ENCODE measurements at places on chromosomes 11 and 22.
A peak's percentile ranks its signal among the peaks of the same experiment; 100 is the strongest.

DNA sequence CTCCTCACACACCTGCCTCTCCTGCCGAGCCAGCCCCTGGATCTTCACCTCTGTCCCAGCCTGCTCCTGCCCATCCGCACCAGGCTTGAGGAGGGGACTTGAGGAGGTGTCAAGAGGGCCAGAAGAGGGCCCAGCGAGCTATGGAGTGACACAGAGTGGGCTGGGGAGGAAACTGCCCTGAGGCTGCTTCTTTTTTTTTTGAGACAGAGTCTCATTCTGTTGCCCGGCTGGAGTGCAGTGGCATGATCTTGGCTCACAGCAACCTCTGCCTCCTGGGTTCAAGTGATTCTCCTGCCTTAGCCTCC is 21.9 kb upstream of the CDON start:
- no peak for DNase-seq

GRCh38 chr11:60871378-60872061 is 4.2 kb downstream of the ZP1 start:
- DNase-seq, result no peak

DNA sequence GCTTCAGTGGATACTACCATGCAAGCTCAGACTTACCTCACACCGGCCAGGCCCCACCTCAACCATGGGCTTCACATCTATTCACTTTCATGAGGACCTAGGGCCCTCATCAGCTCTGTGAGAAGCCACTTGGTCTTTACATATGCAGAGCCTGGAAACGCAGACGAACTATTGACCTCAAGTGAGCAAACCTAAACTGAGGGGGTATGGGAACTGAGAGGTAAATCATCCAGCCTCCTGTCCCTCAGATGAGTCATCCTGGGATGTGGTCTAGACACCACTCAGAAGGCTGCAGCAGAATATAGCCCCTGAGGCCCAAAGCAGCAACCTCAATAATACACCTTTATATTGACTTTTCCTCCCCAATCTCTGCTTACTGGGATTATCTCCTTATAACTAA is 578.0 kb downstream of the INSC start:
- no peak for DNase-seq

GRCh38 chr11:105328061-105328460 is 188.5 kb upstream of the CARD18 start:
- no peak for DNase-seq

GRCh38 chr22:20610243-20610686 is 102.9 kb downstream of the MED15 start:
- no peak for DNase-seq

GRCh38 chr11:58592760-58593472 is 14.1 kb downstream of the ZFP91 start:
- DNase-seq, result no peak

DNA sequence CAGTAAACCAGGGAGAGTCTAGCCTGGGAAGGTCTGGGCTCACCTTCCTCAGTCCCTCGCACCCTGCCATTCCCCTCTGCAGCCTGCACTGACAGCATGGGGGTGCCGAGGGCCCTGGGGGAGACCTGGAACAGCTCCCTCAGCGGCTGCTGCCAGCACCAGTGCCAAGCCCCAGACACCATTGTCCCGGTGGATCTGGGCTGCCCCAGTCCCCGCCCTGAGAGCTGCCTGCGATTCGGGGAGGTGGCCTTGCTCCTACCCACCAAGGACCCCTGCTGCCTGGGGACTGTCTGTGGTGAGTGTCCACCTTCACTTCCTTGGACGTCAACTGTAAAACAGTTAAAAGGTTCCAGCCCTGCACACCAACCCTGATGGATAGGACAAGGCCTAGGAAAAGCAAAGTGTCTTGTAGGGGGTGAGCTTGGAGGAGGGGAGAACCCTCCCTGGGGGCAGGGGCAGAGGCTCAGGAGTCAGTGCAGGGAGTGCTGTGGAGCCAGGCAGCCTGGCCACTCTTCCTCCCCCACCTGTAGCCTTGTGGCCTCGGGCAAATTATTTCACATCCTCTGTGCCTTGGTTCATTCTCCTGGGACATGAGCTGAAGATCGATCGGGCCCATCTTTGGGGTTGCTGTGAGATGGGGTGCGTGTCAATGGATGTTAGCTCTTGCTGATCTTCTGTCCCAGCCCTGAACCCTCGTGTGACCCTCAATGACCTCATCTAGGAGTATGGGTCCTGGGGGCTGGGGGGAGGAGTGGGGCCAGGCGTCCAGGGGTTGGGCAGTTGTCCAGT is 85.2 kb upstream of the MYOD1 start:
- DNase-seq, result no peak

DNA sequence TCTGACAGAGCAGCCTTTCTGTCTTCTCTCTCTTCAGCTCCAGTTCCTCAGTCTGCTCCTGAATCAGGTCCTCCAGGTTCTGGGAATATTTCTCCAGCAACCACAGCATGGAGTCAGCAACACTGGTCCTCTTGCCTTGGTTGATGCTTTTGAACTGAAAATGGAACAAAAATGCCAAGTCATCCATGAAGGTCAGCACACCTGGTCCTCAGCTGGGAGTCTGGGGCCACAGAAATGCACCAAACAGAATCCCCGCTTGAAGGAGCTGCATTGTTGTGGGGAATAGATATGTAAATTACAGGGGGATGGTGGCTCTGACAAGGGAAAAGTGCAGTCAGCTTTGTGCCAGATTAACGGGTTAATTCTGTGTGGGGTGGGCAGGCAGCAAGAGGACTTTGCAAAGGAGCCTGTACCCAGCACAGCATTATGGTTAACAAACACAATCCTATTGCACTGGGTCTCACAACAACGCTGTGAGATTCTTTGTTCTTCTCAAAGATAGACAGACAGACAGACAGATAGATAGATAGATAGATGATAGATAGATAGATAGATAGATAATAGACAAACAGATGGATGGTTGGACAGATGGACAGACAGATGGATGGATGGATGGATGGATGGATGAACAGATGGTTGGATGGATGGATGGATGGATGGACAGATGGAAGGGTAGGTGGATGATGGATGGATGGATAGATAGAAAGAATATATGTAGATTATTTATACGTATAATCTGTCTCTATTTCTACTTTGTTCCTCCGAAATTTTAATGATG is 33.8 kb upstream of the LRRC32 start:
- no peak for DNase-seq

DNA sequence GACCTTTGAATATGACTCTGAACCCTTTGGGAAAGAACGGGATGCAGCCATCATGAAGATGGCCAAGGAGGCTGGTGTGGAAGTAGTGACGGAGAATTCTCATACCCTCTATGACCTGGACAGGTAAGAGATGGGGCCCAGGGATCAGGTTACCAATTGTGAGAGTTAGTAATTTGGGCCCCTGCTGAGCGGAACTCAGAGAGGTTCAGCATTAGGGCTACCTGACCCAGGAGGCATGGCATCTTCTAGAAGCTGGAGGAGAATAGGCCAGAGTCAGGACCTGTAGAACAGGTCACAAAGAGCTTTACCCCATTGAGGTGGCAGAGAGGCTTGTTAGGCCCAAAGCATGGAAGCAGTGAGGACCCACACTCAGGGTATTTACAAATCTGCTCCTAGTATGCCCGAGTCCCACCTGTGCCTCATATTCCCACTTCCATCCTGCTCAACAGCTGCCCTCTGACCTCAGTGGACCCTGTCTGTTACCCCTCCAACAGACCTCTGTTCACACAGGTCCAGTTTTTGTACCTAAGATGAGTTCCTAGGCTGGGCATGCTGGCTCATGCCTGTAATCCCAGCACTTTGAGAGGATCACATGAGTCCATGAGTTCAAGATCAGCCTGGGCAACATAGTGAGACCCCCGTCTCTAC is 11.6 kb downstream of the CRY2 start:
- DNase-seq, result no peak

- no peak for DNase-seq
These were observed 63.4 kb downstream of the AAMDC start for GRCh38 chr11:77884186-77884828.

GRCh38 chr11:129148487-129148886 is 43.6 kb downstream of the ARHGAP32 start:
- DNase-seq, result no peak

- no peak for DNase-seq
These were observed 2.1 kb downstream of the MED15 start for GRCh38 chr22:20509344-20510047.

- DNase-seq, result no peak
These were observed 91.1 kb upstream of the KCNA4 start for GRCh38 chr11:30107899-30108298.

GRCh38 chr22:39428597-39429071 is 28.2 kb upstream of the MGAT3 start:
- no peak for DNase-seq

DNA sequence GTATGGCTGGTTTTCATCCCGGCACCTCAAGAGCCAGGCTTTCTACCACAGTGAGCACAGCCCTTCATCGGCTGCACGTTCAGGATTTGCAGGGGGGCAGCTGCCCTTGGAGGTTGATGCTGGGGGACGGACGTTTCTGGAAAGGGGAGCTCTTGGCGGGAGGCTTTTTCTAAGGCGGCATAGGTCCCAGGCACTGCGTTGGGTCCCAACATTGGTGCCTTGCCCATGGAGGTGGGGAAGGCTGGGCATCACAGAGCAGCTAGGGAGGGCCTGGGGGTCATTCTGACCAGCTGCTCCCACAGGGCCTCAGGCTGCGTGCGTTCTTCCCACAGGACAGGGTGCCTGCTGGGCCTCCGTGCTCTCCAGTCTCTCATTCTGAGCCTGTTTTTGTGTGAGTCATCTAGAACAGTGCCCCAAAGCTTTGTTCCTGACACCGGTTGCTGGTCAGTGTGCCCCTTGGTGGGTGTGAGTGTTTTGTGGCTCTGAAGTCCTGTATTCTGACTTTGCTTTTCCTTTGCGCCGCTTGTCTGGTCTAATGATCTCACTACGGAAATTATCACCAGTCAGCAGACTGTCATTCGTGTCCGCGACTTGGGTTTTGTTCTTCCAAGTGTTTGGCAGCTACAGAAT is 275.9 kb downstream of the TBC1D22A start:
- DNase-seq, result no peak

- DNase-seq, result peak; percentile 30
These were observed 113.1 kb upstream of the HSD17B12 start for GRCh38 chr11:43567396-43567975.

DNA sequence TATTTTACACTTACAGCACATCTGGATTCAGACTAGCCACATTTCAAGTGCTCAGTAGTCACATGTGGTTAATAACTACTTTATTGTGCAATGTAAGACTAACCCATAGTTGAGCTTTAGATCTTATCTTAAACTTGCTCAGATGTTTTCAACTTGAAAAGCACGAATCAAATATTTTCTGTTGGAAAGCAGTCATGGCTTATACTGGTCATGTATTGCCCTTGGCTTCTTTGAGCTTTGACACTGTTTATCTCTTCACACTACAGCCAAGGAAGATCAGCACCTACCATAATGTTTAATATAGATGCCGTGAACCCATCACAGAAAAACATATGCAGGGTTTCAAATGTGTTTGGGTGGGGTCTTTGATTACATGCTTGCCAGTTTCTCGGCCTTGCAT is 4.4 kb downstream of the RBX1 start:
- no peak for DNase-seq

DNA sequence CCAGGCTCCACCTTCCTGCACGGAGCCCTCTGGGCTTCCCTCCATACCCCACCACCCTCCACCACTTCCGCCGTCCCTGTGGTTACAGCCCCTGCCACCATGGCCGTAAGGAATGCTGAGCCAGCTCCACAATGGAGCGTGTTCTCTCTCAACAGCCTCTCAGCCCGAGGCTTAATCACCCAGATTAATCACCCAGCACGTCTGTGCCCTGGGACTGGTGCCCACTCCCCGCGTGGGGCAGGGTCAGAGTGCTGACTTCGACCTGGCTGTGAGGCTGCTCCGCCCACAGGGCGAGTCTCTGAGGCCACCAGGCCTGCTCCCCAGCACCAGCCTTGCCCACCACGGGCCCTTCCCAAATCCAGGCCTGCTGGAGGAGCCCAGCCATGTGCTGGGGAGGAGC is 4.0 kb upstream of the TH start:
- DNase-seq, result no peak

DNA sequence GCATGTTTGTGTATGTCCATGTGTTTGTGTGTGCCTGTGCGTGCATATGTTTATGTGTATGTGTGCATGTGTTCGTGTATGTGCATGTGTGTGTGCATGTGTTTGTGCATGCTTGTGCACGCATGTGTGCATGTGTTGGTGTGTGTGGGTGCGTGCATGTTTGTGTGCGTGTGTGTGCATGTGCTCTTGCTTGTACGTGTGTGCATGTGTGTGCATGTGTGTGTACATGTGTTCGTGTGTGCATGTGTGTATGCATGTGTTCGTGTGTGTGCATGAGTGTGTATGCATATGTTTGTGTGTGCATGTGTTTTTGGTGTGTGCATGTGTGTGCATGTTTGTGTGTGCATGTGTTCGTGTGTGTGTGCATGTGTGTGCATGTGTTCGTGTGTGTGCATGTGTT is 63.4 kb downstream of the TSPAN18 start:
- DNase-seq, result no peak

- peak; percentile 84 for DNase-seq
These were observed 12.7 kb downstream of the C11orf91 start for GRCh38 chr11:33687733-33688479.

- no peak for DNase-seq
These were observed 23.0 kb downstream of the LMO2 start for GRCh38 chr11:33868647-33869461.

DNA sequence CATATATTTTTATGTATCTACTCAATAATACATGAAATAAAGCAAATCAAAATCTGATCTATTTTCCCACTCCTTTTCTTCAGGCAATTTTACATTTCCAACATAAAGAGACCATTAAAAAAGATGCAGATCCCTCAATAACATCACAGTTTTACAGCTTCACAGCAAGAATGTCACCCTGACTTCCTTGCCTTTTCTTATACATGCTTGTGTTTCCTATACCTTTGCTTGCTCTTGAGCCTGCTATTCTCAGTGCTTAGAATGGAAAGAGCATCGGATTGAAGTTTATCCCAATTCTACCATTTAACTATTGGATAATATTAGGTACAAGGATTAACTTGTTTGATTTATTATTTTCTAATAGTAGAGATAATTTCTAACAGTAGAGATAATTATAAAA is 176.7 kb downstream of the CNTN5 start:
- no peak for DNase-seq

DNA sequence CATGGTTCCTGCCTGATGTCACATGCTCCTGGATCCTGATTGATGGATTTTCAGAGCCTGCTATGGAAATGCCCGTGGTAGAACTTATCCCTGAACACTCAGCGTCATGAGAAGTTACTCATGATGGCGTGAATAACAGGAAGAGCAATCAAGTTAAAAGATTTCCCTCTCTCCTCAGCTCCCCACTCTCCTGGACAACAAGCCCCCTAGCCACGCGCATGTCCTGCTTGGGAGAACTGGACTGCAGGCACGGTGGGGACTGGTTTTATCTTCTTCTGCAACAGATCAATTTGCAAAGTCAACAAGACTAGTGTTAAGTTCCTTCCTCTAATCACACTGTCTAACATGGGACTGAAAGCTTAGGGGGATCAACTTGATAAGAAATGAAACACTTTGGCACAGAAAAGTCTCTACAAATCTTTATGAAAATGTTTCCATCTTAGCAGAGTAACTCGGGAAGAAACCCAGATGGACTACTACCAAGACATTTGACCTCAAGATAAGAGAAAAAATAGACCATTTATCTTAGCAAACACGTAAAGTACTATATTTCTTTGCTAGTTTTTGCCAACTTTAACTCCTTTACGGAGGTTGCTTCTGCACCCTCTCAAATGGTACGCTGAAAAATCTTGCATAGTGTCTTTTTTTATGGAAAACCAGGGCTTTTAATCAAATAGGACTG is 27.6 kb downstream of the POU2AF1 start:
- DNase-seq, result no peak

GRCh38 chr22:22346401-22347107 is 102.0 kb downstream of the VPREB1 start:
- no peak for DNase-seq

- no peak for DNase-seq
These were observed 852.6 kb downstream of the TBC1D22A start for GRCh38 chr22:47615051-47615450.
